ENCODE measurements at places on chromosomes 7 and 10. TPM values are rescaled to one million over a fixed set of nuclear protein-coding genes. Genes with fewer than 3 reads are reported as not detected.
A peak's percentile ranks its signal among the peaks of the same experiment; 100 is the strongest.

Gene UNCX
- not detected for polyA plus RNA-seq

Gene NPTX2
- polyA plus RNA-seq, result 0.41 TPM

Gene GPR141
- not detected for polyA plus RNA-seq

Gene HTRA1
- polyA plus RNA-seq, result 220 TPM

Gene RTKN2
- 0.41 TPM for polyA plus RNA-seq

Gene PHYHIPL
- not detected for polyA plus RNA-seq

Gene ASZ1
- not detected for polyA plus RNA-seq

Gene PIK3CG
- not detected for polyA plus RNA-seq

DNA sequence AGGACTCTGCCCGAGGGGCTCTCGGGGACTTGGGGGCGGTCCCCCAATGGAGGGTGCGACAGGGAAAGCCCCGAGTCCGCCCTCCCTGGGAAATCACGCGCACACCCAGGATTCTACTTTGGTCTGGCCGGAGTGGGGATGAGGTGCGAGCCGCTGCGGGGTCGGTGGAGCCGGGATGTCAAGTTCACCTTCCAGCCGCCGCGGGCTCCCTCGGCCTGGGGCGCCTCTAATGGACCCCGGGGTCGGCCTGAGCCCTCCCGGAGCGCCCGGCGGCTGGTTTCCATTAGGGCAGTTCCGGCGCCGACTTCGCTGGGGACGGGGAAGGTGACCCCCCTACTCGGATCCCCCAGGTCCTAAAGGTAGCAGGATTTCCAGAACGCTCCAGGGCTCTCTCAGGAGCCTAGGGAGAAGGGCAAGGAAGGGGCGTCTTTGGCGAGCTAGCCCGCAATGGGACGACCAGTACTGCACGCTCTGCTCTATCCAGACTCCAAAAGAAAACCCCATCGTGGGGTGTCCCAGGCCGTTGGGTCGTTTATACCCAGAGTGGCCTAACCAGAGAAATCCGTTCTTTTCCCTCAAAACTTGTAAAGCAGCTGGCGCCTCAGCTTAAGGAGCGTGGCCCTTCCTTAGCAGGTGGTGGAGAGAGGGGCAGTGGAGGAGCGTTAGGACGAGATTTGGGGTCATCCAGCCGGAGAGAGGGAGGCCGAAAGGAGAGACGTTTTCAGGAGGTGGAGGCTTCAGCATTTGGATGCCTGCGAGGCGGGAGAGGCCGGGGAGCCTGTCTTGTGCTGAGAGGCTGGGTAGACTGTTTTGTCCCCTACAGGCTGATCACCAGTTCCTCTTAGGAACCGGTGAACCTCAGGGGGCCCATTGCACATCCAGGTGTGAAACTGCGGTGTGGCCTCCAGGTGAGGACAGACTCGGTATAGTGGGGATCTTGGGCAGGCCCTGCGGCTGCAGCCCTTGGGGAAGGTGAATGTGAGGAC lies 860 bp upstream of the WDR86 start:
- no peak for DNase-seq

DNA sequence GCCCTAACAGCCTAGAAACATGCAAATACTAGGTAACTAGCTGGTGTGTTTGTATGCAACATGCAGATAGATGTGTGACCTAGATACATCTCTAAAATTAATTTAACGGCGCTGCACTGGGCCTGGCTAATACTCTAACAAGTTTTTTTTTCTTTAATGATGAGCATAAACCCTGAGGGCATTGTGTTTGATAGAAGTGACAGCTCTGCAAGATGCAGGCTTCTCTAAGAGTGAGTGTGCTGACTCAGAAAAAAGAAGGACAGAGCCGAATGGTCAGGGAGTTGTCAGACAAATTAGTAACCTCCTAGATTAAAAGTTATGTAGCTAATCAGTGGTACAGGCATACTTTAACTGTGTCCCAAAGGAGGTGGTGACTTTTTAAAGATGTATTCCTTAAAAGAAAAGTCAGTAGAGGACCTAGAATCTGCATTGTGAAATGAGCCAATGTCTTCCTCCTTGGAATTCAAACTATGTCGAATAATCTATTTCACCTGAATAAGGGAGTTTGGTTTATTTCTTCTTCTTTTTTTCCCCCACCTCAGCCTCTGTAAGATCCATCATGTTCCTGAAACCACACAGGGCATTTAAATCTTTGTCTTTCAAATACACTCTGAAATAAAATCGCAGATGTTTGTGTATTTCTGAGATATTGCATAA lies 315.1 kb downstream of the GFRA1 start:
- DNase-seq, result no peak

GRCh38 chr7:70542750-70543376 lies 589.1 kb upstream of the GALNT17 start:
- peak; percentile 7 for DNase-seq

DNA sequence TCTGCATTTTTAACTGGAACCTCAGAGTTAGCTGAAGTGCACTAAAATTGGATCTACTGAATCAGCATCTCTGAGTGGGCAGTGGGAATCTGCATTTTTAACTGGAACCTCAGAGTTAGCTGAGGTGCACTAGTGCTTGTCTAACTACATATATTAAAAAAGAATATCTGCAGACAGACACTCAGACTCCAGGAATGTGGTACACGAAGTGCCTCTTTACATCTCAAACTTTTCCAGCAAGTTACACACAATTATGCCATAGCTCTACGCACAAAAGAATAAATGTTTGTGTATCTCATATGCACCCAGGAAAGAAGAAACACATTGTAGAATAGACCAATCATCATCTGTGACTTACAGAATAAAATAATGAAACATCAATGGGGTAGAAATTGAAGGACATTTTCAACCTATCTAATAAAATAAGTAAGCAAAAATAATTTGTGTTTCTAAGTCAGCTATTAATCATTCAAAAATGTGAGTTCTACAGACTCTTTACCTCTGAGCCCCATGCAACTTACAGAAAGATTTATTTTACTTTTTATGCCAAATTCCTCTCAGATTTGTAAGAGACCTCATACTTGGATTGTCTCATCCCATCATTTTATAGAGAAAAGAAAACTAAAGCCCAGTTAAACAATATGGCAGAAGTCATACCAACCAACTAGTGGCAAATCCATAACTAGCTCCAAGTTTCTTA lies 28.3 kb downstream of the PPP1R3A start:
- peak; percentile 46 for DNase-seq

GRCh38 chr7:2623698-2624014 lies 8.1 kb upstream of the TTYH3 start:
- DNase-seq, result no peak

DNA sequence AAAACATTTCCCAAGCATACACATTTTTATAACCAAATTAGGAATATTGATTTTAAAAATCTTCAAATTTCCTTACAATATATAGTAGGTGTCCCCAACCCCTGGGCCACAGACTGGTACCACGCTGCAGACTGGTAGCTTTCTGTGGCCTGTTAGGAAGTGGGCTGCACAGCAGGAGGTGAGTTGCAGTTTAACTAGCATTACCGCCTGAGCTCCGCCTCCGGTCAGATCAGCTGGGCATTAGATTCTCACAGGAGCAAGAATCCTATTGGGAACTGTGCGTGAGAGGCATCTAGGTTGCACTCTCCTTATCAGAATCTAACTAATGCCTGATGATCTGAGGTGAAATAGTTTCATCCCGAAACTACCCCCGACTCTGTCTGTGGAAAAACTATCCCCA lies 62.1 kb downstream of the ZWINT start:
- DNase-seq, result no peak

DNA sequence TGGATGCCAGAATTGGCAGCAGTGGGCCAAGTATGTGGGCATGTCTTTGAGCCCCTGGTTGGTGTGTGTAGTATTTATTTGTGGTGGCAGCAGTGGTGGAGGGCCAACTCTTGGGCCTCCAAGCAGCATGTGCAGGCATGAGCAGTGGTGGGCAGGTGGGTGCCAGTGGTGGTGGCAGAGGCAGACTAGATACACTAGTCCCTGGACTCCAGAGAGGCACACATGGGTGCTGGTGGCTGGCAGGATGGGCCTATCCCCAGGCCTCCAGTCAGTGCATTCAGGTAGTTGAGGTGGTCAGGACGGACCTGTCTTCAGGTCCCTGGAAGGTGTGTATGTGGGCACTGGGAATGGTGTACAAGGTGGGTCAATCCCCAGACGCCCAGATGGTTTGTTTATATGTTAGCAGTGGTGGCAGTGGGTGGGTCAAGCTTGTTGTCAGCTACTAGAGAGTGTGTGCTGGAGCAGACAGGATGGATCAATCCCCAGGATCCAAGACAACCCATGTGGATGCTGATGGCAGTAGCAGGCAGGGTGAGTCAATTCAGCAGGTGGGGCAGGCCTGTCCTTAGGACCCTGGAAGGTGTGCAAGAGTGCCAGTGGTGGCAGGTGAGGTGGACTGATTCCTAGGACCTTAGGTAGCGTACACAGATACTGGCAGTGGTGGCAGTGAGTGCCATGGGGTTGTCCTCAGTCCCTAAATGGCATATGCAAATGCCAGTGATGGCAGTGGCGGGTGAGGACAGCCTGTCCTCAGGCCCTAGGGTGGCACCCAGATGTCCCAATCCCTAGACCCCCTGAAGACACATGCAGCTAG lies 294.3 kb downstream of the RPS24 start:
- no peak for DNase-seq

GRCh38 chr7:7476381-7476780 lies 59.3 kb downstream of the COL28A1 start:
- DNase-seq, result no peak

GRCh38 chr10:124990671-124991625 lies 49.0 kb downstream of the ZRANB1 start:
- no peak for DNase-seq

DNA sequence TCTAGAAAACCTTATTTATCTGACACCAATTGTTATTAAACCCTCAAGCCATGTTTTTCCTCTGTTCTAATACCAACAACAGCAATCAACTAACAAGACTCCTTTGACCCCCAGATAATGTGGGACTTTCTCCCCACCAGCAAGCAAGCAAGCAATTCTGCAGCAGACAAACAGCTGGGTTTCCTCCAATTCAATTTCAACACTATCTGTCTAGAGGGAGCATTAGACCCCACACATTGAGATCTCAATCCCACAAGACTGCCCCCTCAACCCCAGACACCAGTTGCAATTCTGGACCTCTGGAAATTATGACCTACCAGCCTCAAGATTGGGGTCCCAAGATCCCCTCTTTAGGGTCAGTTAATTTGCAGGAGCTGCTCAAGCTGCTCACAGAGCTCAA lies 89.4 kb upstream of the TMEM26 start:
- no peak for DNase-seq

DNA sequence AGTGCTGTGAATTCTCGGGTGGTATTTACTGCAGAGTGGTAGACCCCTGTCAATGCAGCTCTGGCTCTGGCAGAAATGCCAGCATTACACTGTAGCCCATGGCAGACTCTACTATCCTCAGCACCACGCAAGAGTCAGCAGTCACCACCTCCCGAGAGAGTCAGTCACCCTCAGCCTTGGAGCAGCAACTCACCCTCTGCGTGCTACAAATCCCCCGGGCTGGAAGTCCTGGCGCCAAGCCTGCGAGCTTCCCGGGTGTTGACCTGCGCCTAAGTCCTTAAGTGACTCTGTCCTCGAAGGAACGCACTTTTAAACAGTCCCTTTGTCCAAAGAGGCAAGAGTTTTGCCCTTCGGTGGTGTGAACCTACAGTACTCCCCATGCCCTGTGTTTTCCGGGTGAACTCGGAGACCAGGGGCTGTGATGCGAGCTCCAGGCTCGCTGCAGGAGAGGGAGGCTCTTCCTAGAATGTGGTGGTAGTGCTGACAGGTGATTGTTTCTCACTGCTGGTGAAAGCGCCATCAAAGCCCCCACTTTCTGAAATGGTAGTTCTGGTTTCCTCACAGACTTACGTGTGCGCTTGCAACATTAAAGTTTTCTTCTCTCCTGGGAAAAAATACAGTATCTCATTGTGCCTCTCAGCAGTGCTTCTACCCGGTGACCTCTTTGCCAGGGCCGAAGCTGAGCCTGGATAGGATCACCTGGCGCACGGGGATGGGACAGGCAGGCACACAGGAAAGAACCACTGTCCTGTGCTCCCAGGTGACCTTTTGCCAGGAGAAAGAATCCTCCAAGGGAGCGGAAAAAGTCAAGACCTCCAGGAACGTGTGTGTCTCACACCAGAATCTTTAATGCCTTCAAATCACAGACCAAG lies 33.1 kb upstream of the MBL2 start:
- no peak for DNase-seq

GRCh38 chr10:116014871-116015582 lies 258.0 kb downstream of the GFRA1 start:
- DNase-seq, result no peak

DNA sequence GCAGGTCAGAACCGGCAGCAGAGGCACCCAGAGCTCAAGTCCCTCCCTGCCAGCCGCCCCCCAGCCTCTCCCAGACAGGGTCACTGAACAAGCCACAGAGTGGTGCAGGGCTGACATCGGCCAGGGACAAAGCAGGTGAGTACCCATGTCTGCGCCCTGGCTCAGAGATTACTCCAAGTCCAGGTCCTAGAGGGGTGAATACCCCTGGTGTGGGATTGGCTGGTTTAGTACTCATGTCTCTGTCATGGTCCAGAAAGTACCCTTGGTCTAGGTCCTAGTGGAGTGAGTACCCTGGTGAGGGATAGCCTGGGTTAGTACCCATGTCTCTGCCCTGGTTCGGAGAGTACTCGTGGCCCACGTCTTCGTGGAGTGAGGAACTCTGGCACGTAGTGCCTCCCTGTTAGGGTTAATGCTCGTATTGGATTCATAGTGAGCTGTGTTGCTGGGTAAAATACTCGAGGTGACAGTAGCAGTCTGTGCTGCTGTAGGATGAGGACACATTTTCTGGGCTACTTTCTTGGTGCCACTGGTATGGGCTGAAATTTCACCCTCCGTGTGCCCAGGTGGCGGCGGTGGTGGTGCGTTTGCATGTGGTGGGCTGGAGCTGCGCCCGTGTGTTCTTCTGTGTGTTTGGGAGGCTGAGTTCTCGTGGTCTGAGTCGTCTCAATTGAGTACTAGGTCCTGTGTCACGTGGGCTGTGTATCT lies 25.5 kb upstream of the KNDC1 start:
- no peak for DNase-seq

DNA sequence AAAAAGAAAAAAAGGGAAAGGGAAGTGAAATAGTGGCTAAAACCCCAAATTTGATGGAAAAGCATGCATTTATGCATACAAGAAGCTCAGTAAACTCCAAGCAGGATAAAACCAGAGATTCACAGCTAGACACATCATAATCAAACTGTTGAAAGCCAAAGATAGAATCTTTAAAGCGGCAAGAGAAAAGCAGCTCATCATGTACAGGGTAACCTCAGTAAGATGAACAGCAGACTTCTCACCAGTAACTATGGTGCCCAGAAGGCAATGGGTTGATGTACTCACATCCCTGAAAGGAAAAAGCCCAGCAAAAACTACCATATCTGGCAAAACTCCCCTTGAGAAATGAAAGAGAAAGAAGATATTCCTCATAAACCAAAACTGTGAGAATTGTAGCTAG lies 60.4 kb downstream of the TPST1 start:
- peak; percentile 63 for DNase-seq

DNA sequence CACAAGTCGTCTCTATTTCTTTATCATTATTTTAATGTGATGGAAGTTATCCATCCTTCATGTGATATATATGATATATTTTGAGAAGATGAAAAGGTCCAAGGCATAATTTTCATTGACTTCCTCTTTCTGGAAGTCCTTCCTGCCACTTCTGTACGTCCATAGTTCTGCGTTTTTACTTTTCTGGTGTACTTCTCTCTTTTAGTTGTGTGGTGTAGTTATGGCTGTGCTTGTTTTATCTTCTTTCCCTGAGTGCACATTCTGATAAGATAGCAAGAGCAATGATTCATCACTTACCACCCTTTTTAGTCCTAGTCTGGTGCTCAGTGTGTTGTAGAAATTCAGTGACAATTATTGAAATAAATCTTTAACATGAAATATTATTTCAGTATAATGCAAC lies 231.3 kb upstream of the FERD3L start:
- no peak for DNase-seq
